Tibial nerve (tissue), 4 donors: ENCODE measurements at places on chromosomes 7 and 10. TPM values are rescaled to one million over a fixed set of nuclear protein-coding genes. Genes with fewer than 3 reads are reported as not detected.

ZNF736 gene
- 7.6 TPM for total RNA-seq

PNLIPRP3 gene
- not detected for total RNA-seq

TUBB8 gene
- not detected for total RNA-seq

DNA sequence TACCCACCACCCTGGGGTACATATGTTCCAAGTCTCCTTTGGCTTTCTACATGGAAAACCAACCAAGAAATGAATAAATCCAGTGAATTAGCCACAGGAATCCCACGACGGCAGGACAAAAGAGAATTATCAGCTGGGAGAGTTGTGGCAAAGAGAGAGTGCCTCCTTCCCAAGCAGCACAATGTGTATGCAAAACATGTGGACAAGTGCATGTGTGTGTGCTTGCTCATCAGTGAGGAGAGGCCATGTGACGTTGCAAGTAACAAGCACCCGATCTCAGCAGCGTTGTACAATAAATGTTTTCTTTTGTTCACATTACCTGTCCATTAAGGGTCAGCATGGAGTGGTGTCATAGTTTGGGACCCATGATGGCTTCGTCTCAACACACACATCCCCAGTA is 50.0 kb upstream of the EMX2 start:
- H3K4me1 ChIP-seq = peaks cover 3% of the 10 kb centered on the region
- H3K27me3 ChIP-seq = no peaks in the 10 kb centered on the region
- no peak for DNase-seq
- H3K36me3 ChIP-seq = no peaks in the 10 kb centered on the region

DNA sequence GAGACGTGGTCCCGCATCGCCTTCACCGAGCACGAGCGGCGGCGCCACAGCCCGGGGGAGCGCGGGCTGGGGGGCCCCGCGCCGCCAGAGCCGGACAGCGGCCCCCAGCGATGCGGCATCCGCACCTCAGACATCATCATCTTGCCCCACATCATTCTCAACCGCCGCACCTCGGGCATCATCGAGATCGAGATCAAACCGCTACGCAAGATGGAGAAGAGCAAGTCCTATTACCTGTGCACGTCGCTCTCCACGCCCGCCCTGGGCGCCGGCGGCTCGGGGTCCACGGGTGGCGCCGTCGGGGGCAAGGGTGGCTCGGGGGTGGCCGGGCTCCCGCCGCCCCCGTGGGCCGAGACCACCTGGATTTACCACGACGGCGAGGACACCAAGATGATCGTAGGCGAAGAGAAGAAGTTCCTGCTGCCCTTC is 737 bp downstream of the CNNM2 start:
- H3K27me3 ChIP-seq = no peaks in the 10 kb centered on the region
- peak overlapping the region; percentile 86 for H3K27ac ChIP-seq
- H3K4me1 ChIP-seq = no peaks in the 10 kb centered on the region
- DNase-seq = no peak
- no peaks in the 10 kb centered on the region for H3K36me3 ChIP-seq

GRCh38 chr7:99105756-99106155 is 38.2 kb downstream of the SMURF1 start:
- peak overlapping the region; percentile 84 for H3K27ac ChIP-seq
- H3K27me3 ChIP-seq = no peaks in the 10 kb centered on the region
- peaks cover 48% of the 10 kb centered on the region for H3K4me1 ChIP-seq
- no peak overlapping the region for H3K4me3 ChIP-seq

- H3K27me3 ChIP-seq = no peaks in the 10 kb centered on the region
- no peaks in the 10 kb centered on the region for H3K36me3 ChIP-seq
- H3K4me1 ChIP-seq = no peaks in the 10 kb centered on the region
- no peak overlapping the region for H3K4me3 ChIP-seq
- no peak for DNase-seq
Measured at GRCh38 chr10:112246-112645, 23.0 kb upstream of the ZMYND11 start.

DNA sequence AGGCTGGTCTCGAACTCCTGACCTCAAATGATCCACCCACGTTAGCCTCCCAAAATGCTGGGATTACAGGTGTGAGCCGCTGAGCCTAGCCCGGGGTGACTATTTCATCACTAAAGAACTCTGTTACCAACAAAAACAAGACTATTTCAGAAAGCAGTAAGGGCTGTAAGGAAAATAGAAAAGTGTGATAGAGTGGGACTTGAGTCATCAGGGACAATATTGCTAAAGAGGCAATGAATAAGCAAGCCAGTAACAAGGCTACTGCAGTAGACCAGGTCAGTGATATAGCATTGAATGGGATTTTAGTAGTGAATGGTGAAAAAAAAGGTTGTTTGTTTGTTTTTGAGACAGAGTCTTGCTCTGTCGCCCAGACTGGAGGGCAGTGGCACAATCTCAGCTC is 51.7 kb downstream of the SVOPL start:
- H3K27ac ChIP-seq = no peak overlapping the region
- no peaks in the 10 kb centered on the region for H3K4me1 ChIP-seq
- no peaks in the 10 kb centered on the region for H3K36me3 ChIP-seq
- H3K4me3 ChIP-seq = no peak overlapping the region
- no peaks in the 10 kb centered on the region for H3K27me3 ChIP-seq
- no peak for DNase-seq

DNA sequence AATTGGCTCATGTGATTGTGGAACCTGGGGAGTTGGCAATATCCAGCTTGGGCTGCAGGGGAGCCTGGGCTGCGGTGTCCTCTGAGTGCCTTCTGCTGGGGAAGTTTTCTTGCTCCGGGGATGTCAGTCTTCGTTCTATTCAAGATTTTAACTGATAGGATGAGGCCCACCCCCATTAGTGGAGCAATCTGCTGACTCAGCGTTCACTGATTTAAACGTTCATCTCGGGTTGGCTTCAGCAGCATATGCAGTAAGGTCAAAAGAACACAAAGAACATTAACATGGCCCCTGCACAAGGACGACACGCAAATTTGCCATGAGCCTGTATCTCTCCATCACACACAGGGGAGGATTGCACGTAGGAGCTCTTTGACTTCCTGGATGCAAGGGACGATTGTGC is 360.6 kb upstream of the ADARB2 start:
- no peaks in the 10 kb centered on the region for H3K4me1 ChIP-seq
- no peaks in the 10 kb centered on the region for H3K36me3 ChIP-seq
- H3K27me3 ChIP-seq = no peaks in the 10 kb centered on the region
- no peak overlapping the region for H3K27ac ChIP-seq
- no peak for DNase-seq

DNA sequence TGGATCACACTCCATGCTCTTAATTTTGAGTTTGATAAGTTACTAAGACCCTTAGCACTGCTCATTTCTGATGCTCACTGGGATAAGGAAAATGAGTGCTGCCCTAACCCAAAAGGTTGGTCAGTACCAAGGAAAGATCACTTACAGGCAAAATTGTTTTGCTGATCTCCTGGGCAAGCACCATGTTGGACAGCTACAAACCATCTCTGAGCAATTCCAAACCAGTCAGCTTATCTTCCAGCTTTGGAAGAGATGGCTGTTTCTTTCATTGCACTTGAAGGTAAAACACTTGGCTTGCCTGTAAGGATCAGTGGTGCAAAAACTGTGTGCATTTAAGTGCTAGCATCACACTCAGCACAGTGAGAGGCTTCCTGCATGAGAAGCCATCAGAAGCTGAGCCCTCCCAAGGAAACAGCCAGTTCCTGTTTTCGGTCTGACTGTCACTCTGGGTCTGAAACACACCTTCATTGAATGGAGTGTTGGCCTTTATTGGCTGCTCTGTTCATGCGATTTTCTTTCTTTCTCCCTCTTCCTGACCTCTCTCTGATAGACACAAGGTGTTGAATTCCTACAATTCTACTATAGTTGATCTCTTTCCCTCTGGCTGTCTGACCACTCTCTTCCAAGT is 126.4 kb upstream of the GHITM start:
- H3K27ac ChIP-seq = no peak overlapping the region
- no peak overlapping the region for H3K4me3 ChIP-seq
- H3K27me3 ChIP-seq = no peaks in the 10 kb centered on the region
- DNase-seq = no peak

DNA sequence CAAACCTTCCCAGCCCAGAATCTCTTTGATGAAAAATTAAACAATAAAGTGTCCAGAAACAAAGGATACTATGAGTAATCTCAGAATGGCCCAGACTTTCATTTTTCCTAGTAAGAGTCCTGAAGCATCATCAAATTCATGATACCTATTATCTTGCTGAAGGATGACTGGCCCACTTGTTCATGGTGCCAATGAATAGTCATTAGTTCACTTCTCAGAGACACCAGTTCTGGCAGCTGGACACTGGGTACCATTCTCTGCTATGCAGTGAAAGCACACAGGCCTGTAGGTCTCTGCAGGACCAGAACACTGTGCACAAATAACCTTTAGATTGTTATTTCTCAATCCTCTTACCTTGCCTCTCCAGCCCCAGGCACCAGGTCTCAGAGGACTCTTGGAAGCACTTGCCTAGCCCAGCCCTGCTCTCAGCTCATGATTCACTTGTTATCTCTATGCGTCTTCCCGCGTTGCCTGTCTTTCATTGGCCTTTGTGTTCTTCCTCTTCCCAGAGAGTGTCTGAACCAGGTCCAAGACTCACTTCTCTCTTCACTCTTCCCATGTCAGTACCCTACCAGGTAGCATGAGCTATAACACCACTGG is 98.1 kb upstream of the AGBL3 start:
- no peak for DNase-seq
- H3K36me3 ChIP-seq = no peaks in the 10 kb centered on the region
- H3K4me3 ChIP-seq = no peak overlapping the region
- peak overlapping the region; percentile 30 for H3K27ac ChIP-seq
- H3K4me1 ChIP-seq = peaks cover 16% of the 10 kb centered on the region
- H3K27me3 ChIP-seq = no peaks in the 10 kb centered on the region

DNA sequence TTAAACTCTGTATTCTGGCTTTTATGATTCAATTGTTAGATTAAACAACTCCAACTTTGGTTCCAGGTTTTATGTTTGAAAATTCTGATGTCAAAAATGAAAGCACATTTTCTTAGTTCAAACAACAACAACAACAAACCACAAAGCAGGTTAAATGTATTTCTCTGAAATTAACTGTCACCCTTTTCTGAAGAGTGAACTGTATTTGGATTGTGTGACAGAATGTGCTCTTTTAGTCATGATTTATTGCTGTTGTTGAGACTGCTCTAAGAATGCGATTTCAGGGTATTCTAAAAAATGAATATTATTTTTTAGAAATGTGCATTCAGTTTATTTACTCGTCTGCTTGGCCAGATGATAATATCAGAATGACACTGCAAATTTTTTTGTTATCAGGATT is 144.1 kb downstream of the GNAI1 start:
- no peaks in the 10 kb centered on the region for H3K27me3 ChIP-seq
- DNase-seq = no peak
- H3K36me3 ChIP-seq = no peaks in the 10 kb centered on the region
- no peaks in the 10 kb centered on the region for H3K4me1 ChIP-seq

- H3K27ac ChIP-seq = peak overlapping the region; percentile 55
- H3K4me3 ChIP-seq = no peak overlapping the region
Measured at GRCh38 chr7:131012477-131013031, 278.5 kb upstream of the KLF14 start.

DNA sequence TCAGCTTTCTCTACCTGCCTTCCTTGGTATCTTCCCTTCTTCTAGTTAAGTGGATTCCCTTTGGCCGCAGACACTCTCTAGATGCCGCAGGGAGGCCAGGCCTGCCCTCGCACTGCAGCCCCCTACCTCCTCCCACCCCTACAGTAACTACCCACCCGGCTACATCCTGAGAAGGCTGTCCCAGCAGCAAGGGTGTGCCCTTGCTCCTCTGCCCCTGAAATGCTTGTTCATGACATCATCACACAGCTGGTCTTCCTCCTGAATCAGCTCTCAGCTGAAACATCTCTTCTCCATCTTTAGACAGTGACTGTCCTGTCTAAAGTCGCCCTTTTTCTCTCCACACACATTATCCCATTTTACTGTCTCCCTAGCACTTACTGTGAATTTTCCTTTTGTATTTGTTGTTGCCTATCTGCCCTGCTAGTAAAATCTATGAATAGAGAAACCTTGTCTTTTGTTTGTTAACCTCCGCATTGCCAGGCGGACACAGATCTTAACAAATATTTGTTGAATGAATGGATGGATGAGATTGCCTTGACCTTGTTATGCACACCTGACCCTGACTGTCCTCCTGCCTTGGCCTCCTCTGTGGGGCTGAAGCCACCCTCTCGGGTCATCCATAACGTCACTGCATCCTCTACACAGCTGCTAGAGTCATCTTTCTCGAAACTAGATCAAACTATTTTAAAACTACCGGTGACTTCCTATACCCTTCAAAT is 108.9 kb upstream of the GATA3 start:
- no peaks in the 10 kb centered on the region for H3K27me3 ChIP-seq
- no peak overlapping the region for H3K27ac ChIP-seq
- H3K4me1 ChIP-seq = no peaks in the 10 kb centered on the region
- H3K36me3 ChIP-seq = no peaks in the 10 kb centered on the region
